ENCODE measurements at places on chromosomes 5 and 9.

- no peaks in the 10 kb centered on the region for H3K27me3 ChIP-seq
- H3K4me3 ChIP-seq, result no peak overlapping the region
- no peaks in the 10 kb centered on the region for H3K4me1 ChIP-seq
- H3K27ac ChIP-seq, result no peak overlapping the region
Observed at GRCh38 chr9:129377931-129378661, 200.0 kb upstream of the IER5L start.

GRCh38 chr9:86252870-86253269 lies 6.6 kb downstream of the C9orf153 start:
- no peaks in the 10 kb centered on the region for H3K27me3 ChIP-seq
- no peaks in the 10 kb centered on the region for H3K36me3 ChIP-seq
- DNase-seq, result no peak
- no peak overlapping the region for H3K4me3 ChIP-seq
- no peaks in the 10 kb centered on the region for H3K4me1 ChIP-seq

DNA sequence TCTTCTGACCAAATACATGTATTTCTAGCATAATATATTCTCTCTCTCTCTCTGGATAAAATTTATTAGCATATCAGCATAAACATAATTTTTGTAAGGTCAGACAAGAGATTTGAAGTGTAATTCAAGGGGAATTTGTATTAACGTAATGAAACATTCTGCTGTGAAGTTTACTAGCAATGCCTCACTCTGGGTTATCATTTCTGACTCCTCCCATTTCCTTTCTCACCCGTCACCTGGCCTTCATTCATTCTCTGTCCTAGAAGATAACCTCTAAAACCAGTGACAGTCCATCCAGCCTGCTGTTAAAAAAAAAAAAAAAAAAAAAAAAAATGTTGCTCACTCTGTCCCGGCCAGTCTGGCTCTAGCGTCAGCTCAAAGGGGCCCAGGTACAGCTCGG lies 27.1 kb downstream of the GRAMD2B start:
- H3K27ac ChIP-seq, result peak overlapping the region; percentile 94
- H3K4me1 ChIP-seq, result peaks cover 31% of the 10 kb centered on the region

DNA sequence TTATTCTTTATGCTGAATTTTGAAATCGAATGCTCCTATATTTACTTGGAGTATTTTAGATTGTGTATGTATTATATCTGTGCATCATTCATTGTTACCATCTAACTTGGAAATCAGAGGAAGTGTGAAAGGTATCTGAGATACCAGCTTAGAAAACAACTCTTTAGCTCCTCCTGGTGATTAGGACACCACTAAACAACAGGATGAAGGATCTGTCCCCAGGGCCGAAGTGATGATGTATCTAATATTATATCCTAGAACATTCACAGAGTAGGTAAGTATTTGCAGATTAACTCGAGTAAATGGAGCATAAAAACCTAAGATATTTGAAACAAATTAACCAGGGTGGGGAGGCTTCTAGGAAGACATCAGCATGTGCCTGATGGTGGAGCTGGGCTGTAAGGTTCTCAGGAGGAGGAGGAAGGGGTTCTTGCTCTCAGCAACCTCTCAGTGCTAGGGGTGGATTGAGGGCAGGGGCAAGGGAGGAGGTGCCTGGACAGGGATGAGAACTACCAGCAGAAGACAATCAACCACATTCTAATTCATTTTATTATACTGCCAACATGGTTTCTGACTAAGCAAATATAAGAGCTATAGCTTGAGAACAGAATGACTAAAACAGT lies 2.6 kb upstream of the NFIL3 start:
- H3K27me3 ChIP-seq, result peaks cover 12% of the 10 kb centered on the region
- H3K4me3 ChIP-seq, result no peak overlapping the region
- H3K36me3 ChIP-seq, result no peaks in the 10 kb centered on the region
- H3K4me1 ChIP-seq, result peaks cover 11% of the 10 kb centered on the region
- H3K27ac ChIP-seq, result no peak overlapping the region

- H3K36me3 ChIP-seq, result no peaks in the 10 kb centered on the region
- peak; percentile 90 for DNase-seq
- H3K27me3 ChIP-seq, result no peaks in the 10 kb centered on the region
Observed at GRCh38 chr9:134135343-134136117, at the start of gene WDR5. TSS of gene WDR5 (plus strand) at chr9:134136082. CDS start at chr9:134139878, 3,796 bp downstream.

- no peak for DNase-seq
- H3K36me3 ChIP-seq, result no peaks in the 10 kb centered on the region
- H3K4me1 ChIP-seq, result no peaks in the 10 kb centered on the region
- H3K27me3 ChIP-seq, result peaks cover 12% of the 10 kb centered on the region
Observed at GRCh38 chr5:174825587-174825986, 101.2 kb downstream of the MSX2 start.

DNA sequence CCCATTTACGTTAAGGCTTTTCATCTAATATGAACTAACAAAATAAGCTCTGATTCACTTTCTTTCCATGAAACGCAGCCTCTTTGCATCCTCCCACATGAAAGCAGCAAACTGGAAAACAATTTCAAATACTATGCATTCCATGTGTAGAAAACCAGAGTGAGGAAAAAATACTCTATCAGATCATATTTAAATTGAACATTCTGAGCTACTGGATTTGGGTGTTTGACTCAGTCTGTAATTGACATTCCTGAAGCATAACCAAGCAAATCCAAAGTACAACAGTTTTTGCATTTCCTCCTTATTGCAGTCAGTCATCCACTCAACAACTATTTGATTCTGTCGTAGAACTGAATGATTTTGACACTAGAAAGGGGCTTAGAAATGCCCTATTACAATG lies 399.1 kb upstream of the NMUR2 start:
- DNase-seq, result no peak
- no peak overlapping the region for H3K27ac ChIP-seq
- H3K4me1 ChIP-seq, result no peaks in the 10 kb centered on the region
- H3K4me3 ChIP-seq, result no peak overlapping the region

Measured in T-cell (primary cell).